ENCODE measurements at places on chromosomes 12 and 14. TPM values are rescaled to one million over a fixed set of nuclear protein-coding genes. Genes with fewer than 3 reads are reported as not detected.
A peak's percentile ranks its signal among the peaks of the same experiment; 100 is the strongest.

DNA sequence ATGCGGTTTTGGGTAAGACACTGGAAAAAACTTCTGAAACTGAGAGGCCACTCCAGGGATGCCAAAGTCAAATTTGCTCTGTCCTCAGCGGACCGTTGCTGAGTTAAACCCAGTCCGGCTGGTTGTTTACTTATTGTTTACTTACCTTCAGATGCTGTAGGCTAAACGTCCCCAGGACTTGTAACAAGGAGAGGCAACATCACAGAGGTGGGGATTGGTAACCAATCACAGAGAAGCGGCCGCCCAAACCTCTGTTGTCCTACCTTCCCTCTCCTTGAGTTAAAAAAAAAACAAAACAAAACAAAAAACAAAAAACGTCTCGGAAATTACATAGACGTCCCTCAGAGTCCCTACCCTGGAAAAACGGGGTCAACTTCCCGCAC lies 380 bp downstream of the ANO2 start:
- DNase-seq, result no peak

GRCh38 chr14:22797017-22797917 lies 18.0 kb downstream of the SLC7A7 start:
- DNase-seq, result no peak

DNA sequence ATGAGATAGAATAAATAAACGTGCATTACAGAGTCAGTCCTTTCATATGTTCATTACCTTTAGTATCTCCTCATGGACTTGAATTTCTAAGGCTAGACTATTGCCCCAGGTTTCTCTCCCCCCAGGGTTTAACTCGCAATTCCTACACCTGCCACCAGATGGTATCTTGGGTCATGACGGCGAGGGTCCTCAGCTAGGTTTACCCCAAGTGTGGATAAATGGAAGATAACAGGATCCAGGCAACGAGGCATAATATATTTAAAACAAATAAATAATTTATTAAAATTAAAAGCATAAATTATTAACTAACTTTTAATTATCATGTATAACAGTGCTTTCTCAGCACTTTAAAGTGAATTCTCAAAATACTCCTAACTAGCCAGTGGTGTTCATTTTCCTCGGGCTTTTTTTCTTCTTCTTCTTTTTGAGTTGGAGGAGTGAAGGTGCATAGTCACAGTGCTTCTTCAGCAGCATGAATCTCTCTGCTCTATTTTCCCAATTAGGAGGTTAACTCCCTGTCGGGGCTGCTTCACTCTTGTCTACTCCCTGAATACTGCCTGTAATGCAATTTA lies 243.5 kb upstream of the CAND1 start:
- DNase-seq, result no peak

- DNase-seq, result no peak
Observed at GRCh38 chr12:120376009-120376408, 7.0 kb upstream of the MSI1 start.

GRCh38 chr14:64117671-64118402 lies 176.3 kb downstream of the ESR2 start:
- DNase-seq, result peak; percentile 55

Gene OR4N5
- not detected for total RNA-seq
